ENCODE measurements at places on chromosomes 7 and 10.

- no peak for DNase-seq
Measured at GRCh38 chr7:99359465-99360154, 14.9 kb upstream of the ARPC1B start.

GRCh38 chr7:1523844-1524243 is 6.7 kb upstream of the MAFK start:
- no peak for DNase-seq

DNA sequence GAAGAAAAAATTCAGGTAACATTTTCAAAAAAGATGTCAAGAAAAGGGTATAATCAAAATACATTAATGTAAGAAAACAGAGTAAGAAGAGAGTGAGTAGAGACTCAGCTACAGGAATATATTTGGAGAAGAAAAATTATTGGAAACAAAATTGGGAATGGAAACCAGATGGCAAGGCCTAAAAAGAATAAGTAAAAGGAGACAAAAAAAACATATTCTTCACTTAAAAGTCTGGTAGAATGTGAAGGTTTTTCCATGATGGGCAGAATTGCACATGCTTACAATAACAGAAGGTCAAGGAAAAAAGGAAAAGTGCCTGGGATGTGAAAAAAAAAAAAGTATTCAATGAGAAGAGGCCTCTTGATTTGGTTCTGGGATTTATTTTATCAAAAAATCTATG is 1061.8 kb upstream of the LRRTM3 start:
- no peak for DNase-seq

DNA sequence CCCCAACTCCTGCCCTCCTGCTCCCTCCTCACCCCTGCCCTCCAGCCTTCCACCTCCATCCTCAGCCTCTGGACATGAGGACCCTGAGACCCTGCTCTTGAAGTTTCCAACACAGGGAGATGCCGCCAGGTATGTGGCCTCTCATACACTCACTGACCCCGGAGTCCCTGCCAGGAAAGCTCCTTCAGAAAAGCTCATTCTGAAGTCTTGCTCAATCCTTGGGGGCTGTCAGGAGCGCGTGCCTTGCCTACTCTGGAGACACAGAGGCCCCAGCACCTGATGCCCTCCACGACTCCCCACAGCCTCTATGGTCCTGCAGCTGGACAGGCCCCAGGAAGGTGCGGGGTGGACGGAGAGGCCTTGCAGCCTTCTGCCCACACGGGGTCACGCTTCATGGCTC is 11.0 kb downstream of the NUDT1 start:
- no peak for DNase-seq

GRCh38 chr10:11245095-11245479 is 227.4 kb downstream of the CELF2 start:
- DNase-seq = no peak

DNA sequence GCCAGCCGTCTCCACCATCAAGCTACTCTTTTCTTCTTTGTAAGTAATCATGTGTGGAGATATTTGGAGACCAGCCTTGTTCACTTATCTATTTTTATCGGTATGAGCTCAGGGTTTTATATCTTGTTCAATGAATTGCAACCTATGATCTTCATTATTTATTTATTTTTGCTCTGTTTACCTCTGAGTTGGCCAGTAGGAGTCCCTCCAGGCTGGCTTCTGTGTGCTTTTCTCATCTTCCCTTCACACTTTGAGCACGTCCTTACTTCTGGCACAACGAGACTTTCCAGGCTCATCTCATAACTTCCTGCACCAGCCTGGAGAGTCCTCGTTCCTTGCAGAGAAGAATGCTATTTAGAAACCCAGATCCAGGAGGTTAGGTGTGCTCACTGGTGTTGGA is 375.8 kb upstream of the PODXL start:
- no peak for DNase-seq

GRCh38 chr7:38052786-38053185 is 125.3 kb upstream of the STARD3NL start:
- no peak for DNase-seq

GRCh38 chr7:137967143-137968018 is 34.5 kb downstream of the CREB3L2 start:
- DNase-seq = no peak

DNA sequence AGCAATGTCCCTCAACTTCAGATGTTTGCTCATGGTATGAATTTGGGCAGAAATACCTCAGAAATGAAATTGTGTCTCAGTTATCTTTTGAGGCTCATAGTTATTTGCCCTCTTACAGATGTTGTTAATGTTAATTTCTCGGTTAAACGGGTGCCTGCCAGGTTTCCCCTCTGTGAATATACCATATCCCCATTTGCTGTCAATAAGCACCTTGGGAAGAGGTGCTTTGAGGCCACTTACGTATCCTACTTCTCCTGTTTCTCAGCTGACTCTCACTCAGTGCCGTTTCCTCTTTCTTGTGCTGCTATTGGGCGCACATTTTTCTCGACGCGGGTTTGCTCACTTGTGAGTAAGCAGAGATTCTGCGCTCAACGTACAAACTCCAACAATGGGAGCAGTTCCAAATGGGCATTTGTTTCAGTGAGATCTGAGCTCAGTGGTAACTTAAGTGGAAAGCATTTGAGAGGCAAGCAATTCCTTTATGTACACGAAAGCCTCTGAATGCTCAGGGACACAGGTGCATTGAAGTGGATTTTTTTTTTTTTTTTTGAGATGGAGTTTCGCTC is 34.8 kb upstream of the JAKMIP3 start:
- DNase-seq = no peak

DNA sequence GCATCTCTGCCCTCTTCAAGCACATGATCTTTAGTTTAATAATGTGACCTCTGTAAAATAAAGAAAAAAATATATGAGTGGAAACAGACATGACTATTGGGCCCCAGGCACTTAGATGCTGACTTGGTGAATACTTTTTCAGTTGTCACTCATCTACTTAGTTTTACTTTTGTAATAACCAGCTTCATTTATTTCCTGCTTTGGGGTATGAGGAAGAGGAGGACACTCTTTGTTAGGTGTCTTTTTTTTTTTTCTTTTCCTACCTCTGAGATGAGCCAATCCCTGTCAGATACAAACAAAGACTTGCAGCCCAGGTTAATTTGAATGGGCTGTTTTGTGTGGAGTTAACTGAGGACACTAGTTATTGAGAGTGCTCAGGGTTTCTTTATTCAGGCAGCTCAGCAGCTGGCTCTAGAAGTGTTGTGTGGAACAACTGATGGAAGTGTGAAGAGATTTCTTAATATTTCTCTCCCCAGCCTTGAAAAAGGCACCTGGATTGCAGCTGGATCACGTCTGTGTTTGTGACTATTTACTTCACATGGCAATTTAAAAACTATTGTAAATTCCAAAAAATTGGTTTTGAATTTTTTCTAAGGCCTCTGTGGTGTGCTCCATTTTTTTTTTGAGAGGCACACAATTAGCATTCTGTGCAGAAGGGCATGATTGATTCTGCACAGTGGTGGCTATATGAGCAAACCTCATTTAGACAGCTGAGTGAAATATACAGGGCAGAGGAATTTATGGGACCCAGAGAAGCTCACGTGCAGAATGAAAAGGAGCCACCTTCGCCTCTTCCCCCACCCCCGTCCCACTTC is 333.8 kb downstream of the LRMDA start:
- DNase-seq = no peak

GRCh38 chr10:99612167-99612831 is 7.9 kb downstream of the SLC25A28 start:
- peak; percentile 38 for DNase-seq

DNA sequence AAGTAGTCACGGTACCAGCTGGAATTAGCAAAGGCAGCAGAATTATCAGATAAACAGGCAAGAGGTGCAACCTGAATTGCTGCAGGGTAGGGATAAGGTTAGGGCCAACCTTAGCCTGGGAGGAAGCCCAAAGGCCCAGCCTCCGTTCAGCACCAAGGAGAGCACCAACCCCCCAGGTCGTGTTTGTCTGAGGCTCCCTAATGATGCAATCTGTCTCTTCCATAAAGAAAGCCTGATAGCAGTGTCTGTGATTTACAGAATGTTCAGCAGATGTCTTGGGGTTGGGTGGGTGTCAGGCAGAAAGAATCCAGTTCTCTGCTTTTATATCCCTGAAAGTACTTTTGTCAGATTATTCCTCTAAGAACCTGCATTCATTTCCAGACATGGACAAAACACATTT is 328.4 kb upstream of the AOAH start:
- no peak for DNase-seq

- no peak for DNase-seq
Measured at GRCh38 chr10:51288511-51288910, 214.2 kb downstream of the PRKG1 start.

DNA sequence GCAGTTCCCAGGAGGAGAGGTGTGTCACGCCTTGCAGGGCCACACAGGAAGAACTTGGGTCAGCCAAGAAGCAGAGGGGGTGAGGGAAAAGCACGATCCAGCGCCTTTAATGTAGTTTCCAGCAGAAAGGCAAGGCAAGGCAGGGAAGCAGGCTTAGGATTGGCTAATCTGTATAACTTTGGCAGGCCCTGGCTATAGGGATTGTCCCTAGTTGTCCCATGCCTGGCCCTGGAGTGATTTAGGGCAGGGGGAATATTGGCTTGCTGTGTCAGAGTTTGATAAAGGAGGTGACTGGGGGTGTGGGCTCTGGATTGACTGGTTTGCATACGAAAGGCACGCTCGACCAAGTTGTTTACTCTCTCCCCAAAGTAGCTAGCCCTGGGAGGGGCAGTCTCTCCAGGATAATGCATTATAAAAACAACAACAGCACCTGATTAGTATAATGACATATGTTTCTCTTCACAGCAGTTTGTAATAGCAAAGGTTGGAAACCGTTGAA is 44.5 kb downstream of the RBM28 start:
- DNase-seq = no peak

DNA sequence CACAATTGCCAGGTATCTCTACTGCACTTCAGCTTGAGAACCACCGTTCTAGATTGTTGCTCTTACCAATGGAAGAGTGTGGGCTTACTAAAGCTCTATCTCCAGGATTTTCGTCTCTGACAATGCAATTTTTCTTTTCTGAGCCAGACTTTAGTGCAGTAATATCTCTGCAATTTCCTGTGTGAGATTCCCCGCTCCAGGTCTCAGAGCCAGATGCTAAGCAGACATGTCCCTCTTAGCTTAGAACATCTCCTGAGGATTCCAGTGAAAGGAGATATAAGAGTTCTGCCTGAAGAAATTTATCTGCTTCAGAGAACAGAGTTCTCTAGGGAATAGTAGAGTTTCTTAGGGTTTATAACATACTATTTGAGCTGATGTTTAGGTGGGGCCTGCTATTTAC is 82.0 kb downstream of the SND1 start:
- DNase-seq = no peak

DNA sequence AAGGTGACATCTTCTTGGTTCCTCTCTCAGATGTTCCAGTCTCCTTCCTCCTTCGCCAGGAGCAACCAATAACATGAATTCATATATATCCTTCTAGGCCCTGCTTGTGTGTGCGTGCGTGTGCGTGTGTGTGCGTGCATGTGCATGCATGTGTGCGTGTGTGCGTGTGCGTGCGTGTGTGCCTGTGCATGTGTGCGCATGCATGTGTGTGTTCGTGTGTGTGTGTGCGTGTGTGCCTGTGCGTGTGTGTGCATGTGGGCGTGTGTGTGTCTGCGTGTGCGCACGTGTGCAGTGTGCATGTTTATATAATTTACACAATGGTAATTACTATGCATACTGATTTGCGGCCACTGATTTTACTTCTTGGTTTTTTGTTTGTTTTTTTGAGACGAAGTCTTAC is 43.9 kb upstream of the PTF1A start:
- no peak for DNase-seq

- no peak for DNase-seq
Measured at GRCh38 chr7:43781726-43782607, 23.5 kb downstream of the BLVRA start.

GRCh38 chr7:137944168-137944567 is 57.7 kb downstream of the CREB3L2 start:
- DNase-seq = no peak

DNA sequence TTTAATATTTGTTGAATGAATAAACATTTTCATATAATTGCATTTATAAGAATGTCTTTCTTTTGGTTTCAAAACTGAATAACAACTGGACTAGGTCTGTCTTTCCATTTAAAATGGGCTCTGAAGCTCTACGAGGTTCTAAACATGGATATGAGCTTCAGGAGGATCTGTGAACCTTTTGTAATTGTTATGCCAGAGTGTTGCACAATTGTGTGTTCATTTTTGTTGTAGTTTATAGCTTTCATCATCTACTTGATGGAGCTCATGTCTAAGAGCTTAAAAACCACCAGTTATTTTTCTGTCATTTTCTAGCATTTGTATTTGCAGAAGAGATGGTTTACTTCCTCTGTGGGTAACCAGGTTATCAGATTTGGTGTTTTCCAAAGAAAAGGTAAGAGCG is 265.7 kb upstream of the NPY start:
- no peak for DNase-seq

- DNase-seq = no peak
Measured at GRCh38 chr7:132551439-132551838, 24.8 kb downstream of the PLXNA4 start.

DNA sequence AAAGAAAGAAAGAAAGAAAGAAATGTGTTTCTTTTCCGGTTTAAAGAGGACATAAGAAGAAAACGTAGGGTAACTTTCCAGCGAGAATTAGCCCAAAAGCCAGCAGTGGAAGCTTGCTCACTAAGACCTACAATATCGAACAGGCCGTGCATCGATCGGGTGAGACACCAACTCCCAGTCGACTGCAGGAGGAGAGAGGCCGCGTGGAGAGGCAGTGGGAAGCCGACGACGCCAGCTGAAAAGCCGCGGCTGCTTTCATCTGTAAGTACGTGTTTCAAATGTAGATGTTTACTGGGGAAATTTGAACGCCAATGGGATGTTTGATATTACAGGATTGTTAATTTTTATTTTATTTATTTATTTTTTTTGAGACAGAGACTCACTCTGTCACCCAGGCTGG is 28.6 kb upstream of the GIMAP8 start:
- DNase-seq = no peak

- DNase-seq = no peak
Measured at GRCh38 chr7:94228223-94228622, 166.5 kb upstream of the COL1A2 start.

- no peak for DNase-seq
Measured at GRCh38 chr7:26567266-26567665, 275.6 kb downstream of the SNX10 start.

DNA sequence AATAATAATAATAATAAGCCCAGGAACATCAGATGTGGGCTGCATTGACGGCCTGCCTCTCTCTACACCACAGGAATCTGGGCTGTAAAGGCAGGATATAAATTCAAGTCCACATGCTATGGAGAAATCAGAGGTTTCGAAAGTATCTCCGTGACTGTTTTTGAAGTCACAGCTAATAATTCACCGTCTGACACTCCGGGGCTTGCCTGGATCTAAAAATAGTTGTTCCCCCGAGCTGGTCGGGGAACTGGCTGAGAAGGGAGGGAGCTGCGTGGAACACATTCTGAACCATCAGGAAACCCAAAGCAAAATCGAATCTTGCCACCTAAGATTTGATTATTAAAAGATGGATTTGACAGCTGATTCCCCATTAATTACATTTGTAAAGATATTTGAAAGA is 35.4 kb downstream of the KLF6 start:
- no peak for DNase-seq

GRCh38 chr10:16950656-16951601 is 133.7 kb upstream of the RSU1 start:
- no peak for DNase-seq

GRCh38 chr10:88077977-88078376 is 214.6 kb downstream of the PTEN start:
- no peak for DNase-seq
